ENCODE measurements at places on chromosomes 2 and 18.

DNA sequence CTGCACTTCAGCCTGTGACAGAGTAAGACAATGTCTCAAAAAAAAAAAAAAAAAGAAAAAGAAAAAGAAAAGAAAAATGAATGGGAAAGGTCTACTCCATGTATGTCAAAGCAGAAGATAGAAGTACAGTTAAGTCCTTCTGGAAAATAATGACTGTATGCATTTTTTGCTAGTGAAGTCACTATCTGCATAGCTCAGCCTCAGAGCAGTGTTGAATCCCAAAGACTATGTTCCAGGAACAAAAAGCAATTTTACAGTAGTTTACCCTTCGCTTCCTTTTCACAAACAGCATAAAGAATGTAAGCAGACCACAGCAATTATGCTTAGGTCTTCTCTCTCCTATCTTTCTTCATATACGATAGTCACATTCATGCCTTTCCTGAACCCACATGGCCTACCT, 497.4 kb downstream of the CMPK2 start:
- DNase-seq = no peak

- DNase-seq = no peak
These were observed 180.4 kb downstream of the CD8B2 start for GRCh38 chr2:106667478-106668070.

- DNase-seq = no peak
These were observed 101.3 kb upstream of the ETAA1 start for GRCh38 chr2:67295851-67296250.

GRCh38 chr2:240231838-240232244, 91.4 kb upstream of the OTOS start:
- DNase-seq = no peak

DNA sequence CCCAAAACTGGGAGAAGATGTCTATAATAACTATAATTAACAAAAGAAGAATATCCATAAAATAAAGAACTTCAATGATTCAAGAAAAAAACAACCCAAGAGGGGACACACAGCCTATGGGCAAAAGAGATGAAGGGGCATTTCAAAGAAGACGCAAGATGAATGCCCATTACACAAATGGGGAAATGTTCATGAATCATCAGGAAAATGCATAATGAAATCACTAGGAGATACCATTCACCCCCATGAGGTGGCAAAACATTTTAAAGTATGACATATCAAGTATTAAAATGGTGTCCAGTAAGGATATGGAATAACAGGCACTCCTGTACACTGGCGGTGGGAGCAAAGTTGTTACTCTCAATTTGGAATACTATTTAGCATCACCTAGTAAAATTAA, 183.3 kb downstream of the TXNL1 start:
- no peak for DNase-seq

GRCh38 chr2:178513876-178514275, 33.6 kb downstream of the PLEKHA3 start:
- no peak for DNase-seq

- no peak for DNase-seq
These were observed 58.3 kb downstream of the EFEMP1 start for GRCh38 chr2:55865096-55865835.

DNA sequence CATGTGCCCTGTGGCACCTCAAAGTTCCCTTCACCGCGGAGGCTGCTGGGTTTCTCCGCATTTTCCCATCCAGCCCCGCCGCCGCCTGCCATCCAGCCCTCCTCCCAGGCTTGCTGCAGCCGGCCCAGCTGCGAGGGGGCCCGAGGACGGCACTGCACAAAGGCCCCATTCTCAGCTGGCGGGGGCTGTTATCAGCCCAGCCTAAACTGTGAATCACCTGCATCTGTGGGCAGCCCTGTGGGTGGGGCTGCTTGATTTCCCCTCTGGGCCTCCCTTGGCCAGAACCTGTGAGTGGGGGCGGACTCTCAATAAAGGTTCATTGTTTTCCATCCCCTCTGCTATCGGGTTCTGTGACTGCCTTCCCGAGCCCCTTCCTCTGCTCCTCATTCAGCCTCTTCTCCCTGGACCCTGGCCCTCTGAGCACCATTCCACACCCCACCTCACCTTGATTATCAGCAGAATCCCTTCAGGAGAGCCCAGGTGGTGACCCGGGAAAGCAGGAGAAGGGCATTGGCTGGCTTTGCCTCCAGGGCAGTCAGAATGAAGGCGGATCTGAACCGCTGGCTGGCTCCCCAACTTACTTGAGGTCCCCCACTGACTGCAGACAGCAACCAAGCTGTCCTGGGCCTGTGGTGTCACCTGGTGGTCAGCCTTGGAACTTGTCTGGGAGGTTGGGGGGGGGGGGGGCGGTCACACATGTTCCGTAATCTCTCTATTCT, 204.5 kb downstream of the ZFP36L2 start:
- DNase-seq = no peak

DNA sequence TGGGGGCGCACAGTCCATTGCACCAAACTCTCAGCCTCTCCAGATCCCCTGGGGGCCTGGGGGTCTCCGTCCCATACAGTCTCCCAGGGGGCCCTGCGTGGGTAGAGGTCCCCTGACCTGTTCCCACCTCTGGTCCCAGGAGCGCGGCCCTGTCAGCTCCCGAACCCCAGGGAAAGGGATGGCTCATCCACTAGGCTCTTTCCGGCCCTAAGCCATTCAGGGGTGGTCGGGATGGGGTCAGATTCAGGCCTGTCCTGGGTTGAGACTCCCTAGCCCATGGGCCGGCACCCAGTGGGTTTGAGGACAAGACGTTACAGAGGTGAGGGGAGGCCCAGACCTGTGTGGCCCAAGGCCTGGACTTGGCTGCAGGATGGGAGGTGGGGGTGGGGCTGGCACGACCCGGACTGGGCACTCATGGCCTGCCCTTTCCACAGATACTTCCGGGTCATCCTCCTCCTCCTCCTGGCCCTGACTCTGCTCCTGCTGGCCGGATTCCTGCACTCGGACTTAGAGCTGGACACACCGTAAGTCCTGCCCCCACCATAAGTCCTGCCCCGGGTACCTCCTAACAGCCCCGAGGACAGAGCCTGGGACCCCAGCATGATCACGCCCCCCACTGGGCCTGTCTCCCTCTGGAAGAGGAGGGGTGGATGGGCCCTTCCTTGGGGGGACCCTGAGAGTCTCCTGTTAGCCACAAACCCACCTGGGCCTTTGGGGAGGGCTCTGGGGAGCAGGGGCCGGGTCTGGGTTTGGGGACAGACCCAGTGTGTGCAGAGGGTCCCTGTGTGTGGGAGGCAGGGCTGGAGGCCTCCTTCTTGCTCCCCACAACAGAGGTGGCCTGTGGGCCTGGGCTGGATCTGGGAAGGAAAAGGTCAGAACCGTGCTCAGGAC, 10.1 kb upstream of the NEU4 start:
- DNase-seq = no peak

- DNase-seq = no peak
These were observed 87.6 kb downstream of the MAIP1 start for GRCh38 chr2:200042944-200043343.

DNA sequence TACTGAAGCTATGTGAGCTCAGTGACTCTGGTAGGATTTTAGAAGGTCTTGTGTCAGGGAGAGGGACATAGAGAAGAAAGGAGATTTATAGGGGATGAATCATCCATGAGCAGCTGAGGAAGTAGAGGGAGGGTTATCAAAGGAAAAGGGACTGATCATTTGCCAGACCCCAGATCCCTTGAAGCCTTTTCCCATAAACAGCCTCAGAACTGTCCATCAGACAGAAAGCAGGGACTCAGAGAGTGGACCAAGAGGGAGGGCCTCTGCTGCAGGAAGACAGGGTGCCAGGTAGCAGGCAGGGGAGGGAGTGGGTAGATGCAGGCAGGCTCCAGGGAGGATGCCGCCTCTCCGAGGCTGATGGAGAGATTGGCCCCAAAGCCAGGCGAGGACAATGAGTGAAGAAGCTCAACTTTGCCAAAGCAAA, 133.9 kb downstream of the TNS1 start:
- DNase-seq = no peak

GRCh38 chr18:48488388-48488850, 50.4 kb upstream of the CTIF start:
- no peak for DNase-seq

DNA sequence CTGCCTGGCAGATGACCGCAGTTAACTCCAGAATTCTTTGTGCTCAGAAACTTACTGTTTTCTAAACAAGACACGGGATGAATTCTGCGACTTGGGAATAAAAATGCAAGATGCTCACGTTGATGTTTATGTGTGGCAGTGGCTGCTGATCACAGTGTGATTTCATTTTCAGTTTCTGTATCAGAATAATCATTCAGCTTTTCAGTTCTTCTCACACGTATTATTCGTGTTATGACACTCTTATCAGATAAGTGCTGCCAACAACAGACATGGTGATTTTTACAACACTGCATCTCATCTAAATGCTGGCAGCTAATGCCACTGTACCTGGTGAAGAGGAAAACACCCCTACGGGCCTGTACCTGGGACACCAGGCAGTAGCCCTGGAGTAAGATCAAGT, 272.9 kb upstream of the REV1 start:
- DNase-seq = no peak

Data from DMS79 treated with DMSO at 0.1 percent for 48 hours (cell line).